Activated gamma-delta T cell (primary cell): ENCODE measurements at places on chromosomes 1 and 21.

DNA sequence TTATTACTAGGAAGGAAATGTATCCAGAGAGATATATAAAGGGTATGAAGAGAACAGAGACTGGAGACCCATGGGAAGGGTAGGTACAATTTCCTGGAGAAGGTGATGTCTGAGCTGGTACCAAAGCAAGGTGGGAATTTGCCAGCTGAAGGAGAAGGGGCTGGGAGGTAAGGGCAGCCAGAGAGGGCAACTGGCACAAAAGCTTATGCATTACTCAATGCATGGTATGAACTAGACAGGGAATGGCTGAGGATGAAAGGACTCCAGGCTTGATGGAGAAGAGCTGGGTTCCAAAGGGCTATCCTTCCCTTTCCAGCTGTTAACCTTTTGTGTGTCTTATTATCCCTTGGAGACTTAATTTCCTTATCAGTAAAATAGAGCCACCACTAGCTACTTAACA, 113.6 kb upstream of the GADD45A start:
- no peak for DNase-seq

DNA sequence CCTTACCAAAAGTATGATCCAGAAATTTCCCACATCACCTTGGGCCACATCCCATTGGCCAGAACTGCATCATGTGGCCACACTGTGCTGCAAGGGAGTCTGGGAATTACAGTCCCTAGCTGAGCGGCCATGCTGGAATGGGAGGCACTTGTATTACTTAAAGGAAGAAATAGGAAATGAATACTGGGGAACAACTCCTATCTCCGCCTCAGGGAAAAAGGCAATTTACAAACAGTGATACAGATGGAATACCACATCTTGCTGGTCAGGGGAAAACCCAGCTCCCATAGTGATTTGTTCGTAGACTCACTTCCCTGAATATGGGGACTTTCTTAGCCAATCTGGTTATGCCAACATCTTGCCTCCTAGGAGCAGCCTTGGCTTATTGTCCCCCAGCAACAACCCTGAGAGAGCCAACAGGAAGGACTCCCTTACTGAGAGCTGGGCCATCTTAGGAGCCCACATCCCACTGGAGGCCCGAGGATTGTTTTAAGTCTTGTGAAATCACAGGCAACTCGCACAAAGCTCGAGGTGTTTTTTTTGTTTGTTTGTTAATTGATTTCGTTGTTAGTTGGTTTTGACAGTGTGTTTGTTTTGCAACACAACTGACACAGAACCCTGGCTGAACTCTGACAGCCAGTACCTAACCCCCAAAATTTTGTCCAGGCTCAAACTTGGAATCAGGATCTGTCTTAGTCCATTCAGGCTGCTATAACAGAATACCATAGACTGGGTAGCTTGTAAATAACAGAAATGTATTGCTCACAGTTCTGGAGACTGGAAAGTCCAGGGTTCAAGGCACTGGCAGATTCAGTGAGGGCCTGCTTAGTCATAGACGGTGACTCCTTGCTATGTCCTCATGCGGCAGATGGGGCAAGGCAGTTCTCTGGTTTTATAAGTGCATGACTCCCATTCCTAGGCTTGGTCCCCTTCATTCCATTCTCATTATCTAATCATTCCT, 14.9 kb downstream of the CDA start:
- no peak for DNase-seq

DNA sequence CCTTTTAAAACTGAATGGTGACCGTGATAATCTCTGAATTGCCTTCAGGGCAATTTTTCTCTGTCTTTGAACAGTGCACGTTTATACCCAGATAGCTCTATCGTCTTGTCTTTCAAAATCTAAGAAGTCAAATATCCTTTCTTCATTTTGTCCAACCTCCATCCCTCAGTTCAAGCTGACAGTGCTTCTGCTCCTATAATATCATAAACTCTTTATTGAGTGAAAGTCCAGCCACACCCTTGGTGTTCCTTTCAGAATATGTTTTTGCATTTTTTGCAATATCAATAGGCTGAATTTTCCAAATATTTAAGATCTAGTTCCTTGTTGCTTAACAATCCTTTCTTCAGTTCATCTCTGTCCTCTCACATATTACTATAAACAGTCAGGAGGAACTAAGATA, 35.1 kb upstream of the FRRS1 start:
- DNase-seq: no peak

GRCh38 chr1:234656070-234656895, 46.3 kb upstream of the IRF2BP2 start:
- DNase-seq: no peak

- DNase-seq: no peak
Observed at GRCh38 chr1:167770127-167770526, 48.3 kb downstream of the MPZL1 start.

DNA sequence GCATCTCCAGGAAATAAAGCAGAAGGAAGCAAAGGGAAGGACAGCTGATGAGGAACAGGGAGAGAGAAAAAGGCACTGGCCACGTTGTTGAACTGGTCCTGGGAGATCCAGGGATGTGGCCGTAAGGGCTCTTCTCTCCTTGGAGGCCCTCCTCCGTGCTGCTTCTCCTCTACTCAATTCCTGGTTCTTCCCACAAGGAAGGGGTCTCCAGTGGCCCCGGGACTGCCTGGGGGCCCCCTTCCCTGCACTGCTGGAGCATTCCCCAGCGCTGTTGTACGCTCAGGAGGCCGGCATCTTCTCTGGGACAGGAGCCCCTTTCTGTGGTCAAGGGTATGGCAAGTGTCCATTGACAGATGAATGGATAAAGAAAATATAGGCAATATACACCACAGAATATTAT, 88.5 kb upstream of the TLR5 start:
- DNase-seq: no peak

- no peak for DNase-seq
Observed at GRCh38 chr21:36186506-36187399, 30.1 kb downstream of the DOP1B start.

GRCh38 chr1:64502931-64503330, 33.0 kb downstream of the CACHD1 start:
- DNase-seq: no peak

GRCh38 chr1:109256971-109257681, 7.8 kb downstream of the CELSR2 start:
- no peak for DNase-seq

- DNase-seq: no peak
Observed at GRCh38 chr1:72466376-72466775, 184.0 kb upstream of the NEGR1 start.

- DNase-seq: no peak
Observed at GRCh38 chr1:75733661-75734060, 9.2 kb downstream of the ACADM start.

- DNase-seq: no peak
Observed at GRCh38 chr1:17427696-17428660, 11.5 kb downstream of the RCC2 start.

- no peak for DNase-seq
Observed at GRCh38 chr21:25402134-25402961, 204.9 kb downstream of the MRPL39 start.

DNA sequence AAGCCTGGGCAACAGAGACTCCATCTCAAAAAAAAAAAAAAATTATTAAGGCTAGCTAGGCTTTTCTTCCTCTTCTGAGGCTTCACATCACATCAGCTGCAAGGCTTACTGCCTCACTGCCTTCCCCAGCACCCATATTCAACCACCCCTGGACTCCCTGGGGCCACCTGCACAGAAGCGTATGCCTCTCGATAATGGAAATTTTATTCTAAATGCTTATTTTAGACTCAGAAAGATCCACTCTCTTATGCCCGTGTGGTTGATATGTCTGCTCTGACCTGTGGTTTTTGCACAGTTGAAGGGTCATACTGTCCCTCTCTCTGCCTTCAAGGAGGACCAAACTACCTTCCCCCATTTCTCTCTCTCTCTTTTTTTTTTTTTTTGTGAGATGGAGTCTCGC, 1.5 kb upstream of the FCRLA start:
- DNase-seq: no peak

GRCh38 chr1:29382851-29383745, 146.8 kb downstream of the PTPRU start:
- no peak for DNase-seq

DNA sequence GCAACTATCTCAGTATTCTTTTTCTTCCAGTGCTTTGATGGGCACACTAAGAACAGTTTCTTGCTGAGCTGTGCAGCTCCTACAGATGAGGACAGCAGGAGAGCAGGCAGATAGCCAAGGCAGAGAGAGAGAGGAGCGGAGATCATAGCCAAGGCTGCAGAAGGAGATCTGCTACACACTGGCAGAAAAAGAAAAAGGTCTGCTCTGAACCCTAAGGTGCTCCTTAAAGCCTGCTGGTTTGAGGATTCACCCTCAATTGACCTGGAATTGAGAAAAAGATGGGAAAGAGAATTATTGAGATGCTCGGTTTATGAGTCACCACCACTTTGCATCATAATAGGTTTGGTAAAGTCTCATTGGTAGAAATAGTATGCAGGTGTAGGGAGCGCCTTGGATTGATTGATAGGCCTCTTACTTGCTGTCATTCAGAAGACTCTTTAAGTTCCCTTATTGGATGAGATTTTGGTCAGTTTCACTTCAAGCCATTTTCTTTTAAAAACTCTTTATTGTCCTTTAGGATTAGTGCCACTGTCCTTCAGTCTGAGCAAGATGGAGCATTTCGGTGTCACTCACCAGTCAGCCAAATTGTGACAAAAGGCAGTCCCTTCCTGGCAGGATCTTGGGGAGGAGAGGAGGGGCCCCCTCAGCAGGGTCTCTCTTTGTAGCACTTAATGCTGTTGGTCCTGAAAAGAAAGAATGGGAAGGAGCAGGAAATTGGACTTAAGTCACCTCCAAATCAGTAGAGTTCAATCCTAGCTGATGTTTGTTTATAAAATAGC, 685.0 kb downstream of the ADGRL2 start:
- no peak for DNase-seq

GRCh38 chr1:223628233-223629125, 37.0 kb downstream of the CAPN8 start:
- DNase-seq: no peak

GRCh38 chr1:236515443-236515958, 8.3 kb upstream of the LGALS8 start:
- no peak for DNase-seq

DNA sequence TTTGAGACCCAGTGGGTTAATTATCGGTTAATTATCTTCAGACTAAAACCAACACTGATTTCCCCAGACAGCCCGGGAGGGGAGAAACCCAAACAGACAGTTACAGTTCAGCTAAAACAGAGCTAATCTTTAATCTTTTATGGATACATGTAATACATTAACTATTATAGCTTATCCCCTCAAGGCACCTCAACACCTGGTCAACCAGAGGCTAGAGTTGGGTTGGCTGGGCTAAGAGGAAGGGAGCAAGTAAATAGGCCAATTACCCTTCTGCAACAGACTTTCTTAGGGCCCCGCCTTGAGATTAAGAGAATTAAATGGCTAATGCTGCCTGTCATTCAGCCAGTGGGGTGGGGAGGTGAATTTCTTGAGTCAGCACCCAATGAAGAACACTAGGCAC, 6.6 kb upstream of the MED18 start:
- no peak for DNase-seq

- no peak for DNase-seq
Observed at GRCh38 chr1:213572912-213573647, 414.7 kb upstream of the PROX1 start.

- DNase-seq: no peak
Observed at GRCh38 chr1:207828046-207828445, 76.2 kb downstream of the CD46 start.

DNA sequence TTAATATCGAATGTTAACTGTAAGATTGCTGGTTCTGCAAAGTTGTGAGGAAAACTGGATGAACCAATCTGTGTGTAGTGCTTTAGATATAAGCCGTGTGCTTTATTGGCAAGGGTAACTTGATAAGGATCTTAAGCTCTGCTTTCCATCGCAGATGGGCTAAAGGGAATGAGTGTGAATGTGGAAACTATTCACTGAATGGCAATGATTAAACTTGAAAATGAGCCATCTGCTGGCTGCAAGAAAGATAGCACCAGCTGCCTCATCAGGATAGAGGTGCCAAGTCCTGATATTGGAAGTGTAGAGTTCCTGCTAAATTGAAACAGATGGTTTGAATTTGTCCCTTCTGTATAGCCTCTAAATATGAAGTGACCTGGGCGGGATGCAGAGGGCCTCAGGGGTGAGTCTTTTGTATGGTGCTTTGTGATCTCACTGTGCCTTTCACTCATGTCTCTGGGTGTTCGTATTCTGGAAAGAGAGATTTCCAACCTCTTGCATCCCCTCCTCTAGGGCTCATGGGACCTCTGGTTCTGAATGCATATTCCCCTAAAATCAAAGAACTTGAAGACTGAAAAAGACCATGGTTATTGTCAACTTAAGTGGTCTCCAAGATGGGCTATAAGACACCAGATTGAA, 9.2 kb downstream of the FCRL3 start:
- no peak for DNase-seq

GRCh38 chr1:206040328-206040727, 12.6 kb upstream of the RHEX start:
- no peak for DNase-seq

DNA sequence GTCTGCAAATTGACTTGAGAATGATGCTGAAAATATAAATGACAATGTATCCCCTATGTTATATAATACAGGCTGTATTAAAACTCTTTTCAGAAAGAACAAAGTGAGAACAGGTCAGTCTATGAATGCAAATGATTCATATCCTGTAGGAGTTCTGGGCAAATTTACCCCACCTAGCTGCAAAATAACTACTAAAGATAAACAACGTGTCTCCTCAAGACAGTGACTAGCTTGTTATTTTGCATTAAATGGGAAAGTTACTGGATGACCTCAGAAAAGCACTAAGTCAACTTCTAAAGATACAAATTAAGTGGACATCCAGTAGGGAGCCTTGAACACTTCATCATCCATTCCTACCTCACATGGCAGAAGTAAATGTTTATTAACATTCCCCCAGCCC, 11.1 kb downstream of the RNF19B start:
- DNase-seq: no peak

GRCh38 chr21:44724196-44724595, 12.8 kb upstream of the TSPEAR start:
- no peak for DNase-seq

- no peak for DNase-seq
Observed at GRCh38 chr21:25772686-25773085, 37.9 kb downstream of the GABPA start.

DNA sequence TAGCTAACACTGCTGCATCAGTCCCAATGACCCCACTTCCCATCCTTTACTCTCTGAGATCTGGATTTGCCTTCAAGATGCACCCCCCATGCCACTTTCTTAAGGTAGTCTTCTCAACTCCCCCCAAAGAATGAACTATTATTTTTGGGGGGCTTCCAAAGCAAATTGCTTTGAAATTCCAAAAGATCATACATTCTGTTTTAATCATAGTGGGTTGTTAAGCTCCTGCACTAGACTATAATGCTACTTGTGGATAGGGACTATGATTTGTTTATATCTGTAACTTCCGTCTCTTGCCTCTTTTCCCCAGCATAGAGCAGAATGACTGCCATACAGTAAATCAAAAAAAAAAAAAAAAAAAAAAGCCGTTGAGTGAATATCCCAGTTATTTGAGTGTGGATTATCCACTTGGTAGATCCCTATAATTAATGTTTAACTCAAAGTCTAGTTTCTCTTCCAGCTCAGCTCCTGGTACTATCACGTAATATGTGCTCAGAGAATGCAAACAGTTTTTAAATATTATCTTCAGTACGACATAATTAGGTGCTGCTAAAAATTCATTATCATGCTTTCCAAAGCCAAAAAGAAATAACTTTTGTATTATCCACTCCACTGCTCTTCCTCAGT, 26.9 kb downstream of the KIRREL1 start:
- no peak for DNase-seq
